CD4-positive, alpha-beta T cell treated with Interleukin-2 at 100 ng/mL for 4 hours (primary cell): ENCODE measurements at places on chromosomes 13 and 19.

GRCh38 chr19:35644987-35645679 is 3.0 kb upstream of the COX6B1 start:
- peak; percentile 61 for DNase-seq

DNA sequence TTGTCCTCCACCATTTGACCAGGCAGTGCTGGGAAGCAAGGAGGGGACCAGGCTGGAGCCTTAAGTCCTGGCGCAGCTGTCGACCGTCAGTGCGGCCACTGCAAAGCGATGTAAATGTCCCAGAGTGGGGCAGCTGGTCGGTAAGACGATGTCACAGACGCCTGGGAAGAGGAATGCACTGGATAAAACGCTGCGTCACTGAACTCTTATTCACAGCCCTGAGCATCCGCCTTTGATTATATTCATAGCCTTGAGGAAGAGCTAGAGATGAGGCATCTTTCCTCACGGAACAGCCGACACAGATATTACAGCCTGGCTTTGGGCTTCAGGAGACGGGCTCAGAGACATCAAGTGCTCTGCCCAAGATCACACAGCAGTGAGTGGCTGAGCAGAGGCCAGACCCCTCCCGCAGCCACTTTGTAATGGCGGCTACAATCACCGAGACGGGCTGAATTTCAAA is 17.6 kb upstream of the TUBGCP3 start:
- DNase-seq: no peak

- DNase-seq: no peak
These were observed 2884.6 kb upstream of the PCDH20 start for GRCh38 chr13:64300239-64300638.

DNA sequence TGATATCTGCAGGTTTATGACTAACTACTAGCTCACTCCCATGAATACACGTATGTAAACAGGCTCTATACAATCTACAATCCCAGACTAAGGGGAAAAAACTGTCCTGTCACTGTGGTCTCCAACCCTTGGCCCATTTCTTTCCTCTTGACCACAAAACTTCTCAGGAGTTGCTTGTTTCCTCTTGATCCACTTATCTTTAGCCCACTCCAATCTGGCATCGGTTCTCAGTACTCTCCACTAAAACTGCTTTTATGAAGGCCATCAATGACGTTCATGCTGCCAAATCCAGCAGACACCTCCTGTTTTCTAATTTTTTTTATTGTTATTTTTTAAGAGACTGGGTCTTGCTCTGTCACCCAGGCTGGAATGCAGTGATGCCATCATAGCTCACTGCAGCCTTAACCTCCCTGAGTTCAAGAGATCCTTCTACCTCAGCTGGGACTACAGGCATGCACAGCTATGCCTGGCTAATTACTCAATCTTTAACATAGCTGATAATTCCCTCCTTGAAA is 31.9 kb upstream of the USPL1 start:
- no peak for DNase-seq

GRCh38 chr13:28058866-28059613 is 41.3 kb downstream of the FLT3 start:
- DNase-seq: peak; percentile 34
